Stimulated activated CD8-positive, alpha-beta memory T cell treated with anti-CD3 and anti-CD28 coated beads, Interleukin-15, amount 100 ng/mL, for 48 hours (primary cell): ENCODE measurements at places on chromosomes 4 and X.

GRCh38 chr4:185778307-185778706 is 33.7 kb downstream of the SORBS2 start:
- DNase-seq = no peak

- DNase-seq = no peak
These were observed 145.0 kb downstream of the SOWAHB start for GRCh38 chr4:76752861-76753501.

GRCh38 chr4:2274320-2275043 is 12.6 kb upstream of the MXD4 start:
- no peak for DNase-seq

DNA sequence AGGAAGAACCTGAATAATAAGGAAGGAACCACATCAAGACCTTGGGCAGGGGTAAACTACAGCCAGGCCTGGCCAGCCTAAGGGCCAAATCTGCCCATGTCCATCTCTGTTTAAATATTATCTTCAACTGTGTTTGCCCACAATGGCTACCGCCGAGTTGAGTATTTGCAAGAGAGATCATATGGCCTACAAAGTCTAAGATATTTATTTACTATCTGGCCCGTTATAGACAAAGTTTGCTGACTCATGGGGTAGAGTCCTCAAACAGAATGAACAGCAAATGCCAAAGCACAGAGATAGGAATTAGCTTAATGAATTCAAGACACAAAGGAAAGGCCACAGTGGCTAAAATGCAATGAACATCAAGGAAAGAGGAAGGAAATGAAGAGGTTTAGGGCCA is 44.8 kb downstream of the RPS6KA3 start:
- DNase-seq = no peak

GRCh38 chr4:907691-908425 is 24.3 kb downstream of the GAK start:
- DNase-seq = no peak

DNA sequence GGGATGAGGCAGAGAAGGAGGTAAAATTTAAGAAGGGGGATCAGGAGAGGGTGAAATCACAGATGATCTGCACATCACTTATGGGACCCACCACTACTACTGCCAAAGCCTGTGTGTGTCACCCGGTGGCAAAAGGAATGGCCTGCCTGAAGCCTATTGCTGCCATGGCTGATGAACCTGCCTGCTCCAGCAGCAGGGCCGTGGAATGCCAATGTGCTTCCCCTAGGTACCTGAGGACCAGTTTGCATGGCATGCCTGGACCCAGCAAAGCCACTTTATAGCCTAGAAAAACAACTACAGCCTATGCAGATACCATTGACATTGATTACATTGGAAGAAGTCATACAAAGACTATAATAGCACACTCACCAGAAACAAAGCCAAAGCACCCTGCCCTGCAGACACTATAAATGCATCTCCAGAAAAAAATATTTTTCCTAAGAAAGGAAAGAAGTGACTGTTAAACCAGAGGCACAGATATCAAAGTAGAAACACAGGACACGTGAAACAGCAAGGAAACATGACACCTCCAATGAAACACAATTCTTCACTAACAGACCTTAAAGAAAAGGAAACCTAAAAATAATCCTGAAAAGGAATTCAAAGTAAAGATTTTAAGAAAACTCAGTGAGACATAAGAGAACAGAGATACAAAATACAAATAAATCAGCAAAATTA is 680.7 kb upstream of the GRID2 start:
- no peak for DNase-seq

- no peak for DNase-seq
These were observed 22.1 kb downstream of the PDE6B start for GRCh38 chr4:647481-647880.

DNA sequence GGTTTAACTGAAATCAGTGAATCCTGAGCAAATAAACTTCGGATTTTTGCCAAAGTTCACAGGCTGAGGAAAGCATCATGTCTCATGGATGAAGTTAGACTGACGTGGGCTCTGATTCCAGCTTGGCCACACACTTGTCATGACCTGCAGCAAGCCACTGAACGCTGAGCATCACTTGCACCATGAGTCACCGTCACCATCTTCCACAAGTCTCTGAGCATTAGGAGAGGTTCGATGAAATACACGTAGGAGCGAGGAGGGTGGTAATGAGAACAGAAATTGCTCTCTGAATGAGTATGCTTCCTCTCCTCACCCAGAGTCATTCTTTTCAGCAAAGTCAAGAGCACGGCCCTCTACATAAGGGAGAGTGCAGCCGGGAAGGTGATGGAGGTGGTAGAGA is 3.8 kb upstream of the TRIML2 start:
- DNase-seq = no peak

DNA sequence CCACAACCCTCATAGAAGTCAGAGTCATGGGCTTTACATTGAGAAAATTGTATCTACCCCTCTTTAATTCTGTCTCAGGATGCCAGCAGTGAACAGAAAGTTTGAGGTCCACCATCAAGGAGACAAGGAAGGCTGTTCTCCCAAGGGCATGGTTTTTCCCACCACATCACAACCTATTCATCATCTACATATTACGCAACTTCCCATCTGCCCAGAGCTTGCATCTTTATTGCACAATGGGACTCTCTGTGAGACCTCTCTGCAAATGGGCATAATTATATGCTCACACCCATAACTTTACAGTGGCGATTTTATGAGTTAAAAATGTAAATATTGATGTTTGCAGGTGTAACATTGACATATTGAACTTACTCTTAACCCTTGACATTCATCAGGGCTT is 38.9 kb downstream of the PAGE2 start:
- DNase-seq = no peak

DNA sequence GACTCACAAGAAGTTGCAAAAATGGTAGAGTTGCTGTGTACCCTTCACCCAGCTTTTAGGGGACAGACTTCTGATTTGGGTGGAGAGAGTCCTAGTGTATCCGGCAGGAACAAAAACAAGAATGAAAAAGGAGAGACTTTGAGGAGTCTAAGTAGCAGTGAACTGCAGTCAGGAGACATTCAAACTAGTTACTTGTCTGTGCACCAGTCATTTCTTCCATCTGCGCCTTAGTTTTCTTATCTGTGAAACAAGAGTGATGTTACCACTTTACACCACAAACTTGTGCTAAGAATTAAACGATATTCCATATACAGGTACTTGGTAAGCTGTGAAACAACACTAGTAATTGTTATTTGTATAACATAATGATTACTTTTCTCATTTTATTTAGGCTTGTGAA is 47.3 kb downstream of the SH2D1A start:
- no peak for DNase-seq

- no peak for DNase-seq
These were observed 978.3 kb upstream of the TENM3 start for GRCh38 chr4:181264893-181265292.
